Stimulated activated CD8-positive, alpha-beta memory T cell treated with anti-CD3 and anti-CD28 coated beads, Interleukin-4, amount 100 ng/mL, for 4 hours (primary cell): ENCODE measurements at places on chromosomes 1 and 21.

DNA sequence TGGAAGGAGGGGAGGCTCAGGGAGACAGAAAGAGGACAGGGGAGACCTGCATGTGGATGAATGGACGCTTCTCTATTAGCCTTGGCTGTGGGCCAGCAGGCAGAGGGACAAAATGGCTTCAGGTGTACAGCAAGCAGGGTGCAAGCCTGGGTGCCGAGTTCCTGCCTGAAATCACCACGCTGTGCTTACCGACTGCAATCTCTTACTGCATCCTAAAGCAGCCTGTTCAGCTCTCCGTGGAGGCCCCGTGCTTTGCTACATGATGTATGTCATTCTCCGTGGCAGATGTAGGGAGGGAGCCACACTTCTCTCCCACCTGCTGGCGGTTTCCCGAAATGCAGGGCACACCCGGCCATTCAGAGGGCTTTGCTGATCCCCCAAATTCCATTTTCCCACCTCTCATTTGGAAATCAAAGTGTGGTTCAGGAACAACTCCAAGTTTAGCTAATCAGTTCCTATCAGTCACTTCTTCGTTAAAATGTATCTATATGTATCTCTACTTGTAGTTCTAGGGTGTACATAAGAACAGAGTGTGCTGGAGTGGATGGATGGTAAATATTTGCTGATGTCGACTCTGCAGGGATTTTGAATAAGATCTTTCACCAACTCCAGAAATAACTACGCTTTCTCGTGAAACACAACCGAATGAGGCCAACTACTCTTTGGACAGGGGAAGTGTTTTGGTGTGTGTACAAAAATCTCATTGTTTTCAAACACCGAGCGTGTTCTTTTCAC is 122.3 kb upstream of the BACE2 start:
- no peak for DNase-seq

- DNase-seq, result no peak
Observed at GRCh38 chr1:14968251-14968851, 185.2 kb upstream of the TMEM51 start.

- no peak for DNase-seq
Observed at GRCh38 chr21:34669149-34669879, 520 bp downstream of the CLIC6 start.

DNA sequence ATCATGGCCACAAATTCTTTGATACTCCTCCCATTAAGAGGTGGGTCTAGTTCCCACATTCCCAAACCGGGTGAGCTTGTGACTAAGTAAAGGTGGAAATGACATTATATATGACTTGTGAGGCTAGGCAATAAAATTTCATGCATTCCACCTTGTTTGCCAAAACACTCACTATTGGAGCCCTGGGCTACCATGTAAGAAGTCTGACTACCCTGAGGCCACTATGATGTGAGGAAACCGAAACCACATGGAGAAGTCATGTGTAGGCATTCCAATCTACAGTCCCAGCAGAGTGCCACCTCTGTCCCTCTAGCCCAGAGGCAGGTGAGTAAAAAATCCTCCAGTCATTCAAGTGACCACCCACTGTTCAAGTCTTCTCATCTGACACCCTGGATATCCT is 17.9 kb upstream of the SMG7 start:
- DNase-seq, result no peak

DNA sequence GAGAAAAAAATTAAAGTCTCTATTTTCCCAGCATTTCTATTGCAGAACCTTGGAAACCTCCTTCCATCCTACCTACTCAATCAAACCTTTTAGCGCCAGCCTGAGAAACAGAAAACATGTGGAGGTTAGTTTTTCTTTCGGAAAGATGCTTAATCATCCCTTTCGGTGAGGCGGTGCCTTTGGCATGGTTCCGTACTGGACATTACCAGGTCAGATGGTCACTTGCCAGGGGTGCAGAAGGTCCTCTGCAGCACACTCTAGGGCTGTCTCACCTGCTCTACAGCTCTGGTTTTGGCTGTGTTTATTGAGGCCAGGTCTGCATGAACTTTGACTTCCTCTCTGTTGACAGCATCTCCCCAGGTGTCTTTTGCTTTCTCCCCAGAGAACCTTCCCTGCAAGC is 121.5 kb downstream of the PLD5 start:
- DNase-seq, result no peak

DNA sequence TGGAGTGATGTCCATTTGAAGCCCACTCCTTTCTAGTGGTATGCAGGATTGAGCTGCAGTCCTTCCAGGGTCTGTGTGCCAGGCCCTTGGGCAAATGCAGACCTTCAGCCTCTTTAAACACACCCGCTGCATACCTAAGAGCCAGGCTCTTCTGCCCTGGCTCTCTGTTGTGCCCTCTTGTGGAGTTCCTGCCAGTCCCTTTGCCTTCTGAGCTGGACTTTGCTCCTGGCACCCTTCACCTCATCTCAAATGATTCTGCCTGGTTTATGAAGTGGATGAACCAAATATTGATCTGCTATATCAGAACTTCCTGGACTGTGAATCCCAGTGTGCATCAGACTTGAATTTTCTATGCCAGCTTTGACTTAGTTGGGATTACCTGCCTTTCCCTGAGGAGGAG is 158.8 kb downstream of the URB2 start:
- DNase-seq, result no peak

- no peak for DNase-seq
Observed at GRCh38 chr1:167621780-167622313, 8.2 kb upstream of the RCSD1 start.

DNA sequence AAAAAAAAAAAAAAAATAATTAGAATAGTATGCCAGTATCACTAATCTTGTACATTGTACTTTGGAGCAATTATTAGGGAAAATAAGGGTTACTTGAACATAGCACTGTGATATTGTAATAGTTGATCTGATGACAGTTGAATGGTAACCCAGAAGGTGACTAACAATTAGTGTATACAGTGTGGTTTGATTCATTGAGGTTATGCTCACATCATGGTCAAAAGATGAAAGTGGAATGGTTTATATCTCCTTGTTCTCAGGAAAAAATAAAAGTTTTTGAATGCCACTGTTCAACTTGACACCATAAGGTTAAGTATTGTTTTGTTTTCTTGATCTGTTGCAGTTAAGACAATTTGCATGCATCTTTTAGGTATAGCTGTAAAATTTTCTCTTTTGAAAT is 87.0 kb downstream of the GPR52 start:
- no peak for DNase-seq

- DNase-seq, result no peak
Observed at GRCh38 chr1:213138892-213139291, 87.9 kb downstream of the RPS6KC1 start.

- no peak for DNase-seq
Observed at GRCh38 chr1:15456313-15456954, at the start of gene CELA2A. CELA2A (plus strand) TSS chr1:15456732; CDS start chr1:15456754, 22 bp downstream.

GRCh38 chr1:54884135-54884586 is 2.8 kb downstream of the DHCR24 start:
- DNase-seq, result no peak

- no peak for DNase-seq
Observed at GRCh38 chr1:196538473-196538872, 69.8 kb downstream of the KCNT2 start.

DNA sequence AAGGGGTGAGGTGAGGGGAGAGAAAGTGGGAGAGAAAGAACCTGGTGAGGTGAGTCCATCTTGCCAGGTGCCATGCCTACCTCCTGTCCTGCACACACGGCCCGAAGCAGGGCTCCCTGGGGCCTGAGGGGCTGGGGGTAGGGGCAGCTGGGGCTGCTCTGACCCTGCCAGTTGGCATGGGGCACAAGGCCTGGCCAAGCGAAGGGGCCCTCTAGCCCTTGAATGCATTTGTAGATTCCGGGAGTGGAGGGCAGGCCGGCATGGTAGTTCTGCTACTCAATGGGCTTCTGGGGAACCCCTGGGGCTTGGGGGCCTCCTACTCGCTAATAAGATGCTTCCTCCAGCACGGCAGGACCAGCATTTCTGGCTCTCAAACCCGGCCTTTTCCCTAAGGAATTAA is 3.6 kb upstream of the PRDM16 start:
- DNase-seq, result no peak

DNA sequence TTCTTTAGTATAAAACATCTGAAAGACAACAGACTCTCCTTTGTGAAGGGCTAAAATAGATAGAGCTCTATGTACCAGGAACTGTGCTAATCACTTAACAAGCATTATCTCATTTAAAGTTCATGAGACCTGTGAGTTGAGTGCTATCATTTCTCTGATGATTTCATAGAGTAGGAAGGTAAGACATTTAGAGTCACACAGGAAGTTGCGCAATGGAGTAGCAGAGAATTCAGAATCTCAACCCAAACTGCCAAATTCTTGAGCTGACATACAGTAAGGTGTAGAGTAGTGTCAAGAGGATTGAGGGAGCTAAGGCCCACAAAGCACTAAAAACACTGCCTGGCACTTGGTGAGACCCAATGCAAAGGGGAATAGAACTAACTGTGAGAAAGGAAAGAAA is 384.3 kb downstream of the NTNG1 start:
- DNase-seq, result no peak

DNA sequence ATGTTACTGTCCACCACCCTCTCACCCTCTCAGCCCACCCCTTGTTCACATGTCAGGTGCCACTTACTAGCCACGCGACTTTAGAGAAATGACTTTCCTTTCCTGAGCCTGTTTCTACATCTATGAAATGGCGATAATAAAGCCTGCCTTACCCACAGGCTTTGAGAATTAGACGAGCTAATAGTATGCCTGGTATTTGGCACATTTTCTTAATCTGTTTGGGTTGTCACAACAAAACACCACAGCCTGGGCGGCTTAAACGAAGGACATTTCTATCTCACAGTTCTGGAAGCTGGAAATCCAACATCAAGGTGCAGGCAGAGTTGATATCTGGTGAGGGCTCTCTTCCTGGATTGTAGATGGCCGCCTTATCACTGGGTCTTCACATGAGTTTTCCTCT is 273.9 kb upstream of the FMN2 start:
- no peak for DNase-seq

DNA sequence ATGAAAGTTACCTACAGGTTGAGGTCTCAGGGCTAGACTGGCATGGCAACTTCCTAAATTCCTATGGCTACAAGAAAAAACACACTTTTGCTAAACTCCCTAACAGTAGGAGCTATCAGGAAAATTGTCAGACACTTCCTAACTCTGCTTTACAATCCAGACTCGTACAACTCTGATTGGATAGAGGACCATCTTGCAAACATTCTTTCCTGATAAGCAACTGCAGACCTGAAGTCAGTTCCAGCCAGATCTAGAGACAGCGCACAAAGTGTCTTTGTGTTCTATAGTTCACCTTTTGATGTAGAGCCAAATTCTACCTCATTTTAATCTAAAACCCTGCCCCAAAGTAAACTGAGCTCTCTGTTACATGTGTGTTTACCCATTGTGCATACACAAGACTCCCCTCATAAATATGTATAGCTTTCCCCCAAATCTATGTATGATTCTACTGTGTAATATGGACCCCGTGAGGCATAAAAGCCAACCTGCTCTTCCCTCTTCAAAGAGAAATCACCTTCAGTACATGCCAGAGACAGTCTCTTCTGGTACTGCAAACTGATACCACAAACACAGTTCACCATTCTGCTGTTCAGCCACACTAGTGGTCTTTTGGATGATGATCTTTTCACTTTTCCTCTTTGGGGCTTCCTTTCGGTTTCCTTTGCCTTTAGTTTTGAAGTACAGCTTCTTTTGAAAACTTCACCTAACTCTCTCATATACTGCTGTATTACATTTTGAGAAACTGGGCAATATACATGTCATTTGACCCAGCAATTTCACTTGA is 21.7 kb downstream of the ZP4 start:
- no peak for DNase-seq

- no peak for DNase-seq
Observed at GRCh38 chr1:243959998-243960397, 91.1 kb upstream of the ZBTB18 start.
